ENCODE measurements at places on chromosomes 12 and 14.
A peak's percentile ranks its signal among the peaks of the same experiment; 100 is the strongest.

GRCh38 chr12:119842380-119842779 lies 34.7 kb downstream of the CIT start:
- no peak for DNase-seq

DNA sequence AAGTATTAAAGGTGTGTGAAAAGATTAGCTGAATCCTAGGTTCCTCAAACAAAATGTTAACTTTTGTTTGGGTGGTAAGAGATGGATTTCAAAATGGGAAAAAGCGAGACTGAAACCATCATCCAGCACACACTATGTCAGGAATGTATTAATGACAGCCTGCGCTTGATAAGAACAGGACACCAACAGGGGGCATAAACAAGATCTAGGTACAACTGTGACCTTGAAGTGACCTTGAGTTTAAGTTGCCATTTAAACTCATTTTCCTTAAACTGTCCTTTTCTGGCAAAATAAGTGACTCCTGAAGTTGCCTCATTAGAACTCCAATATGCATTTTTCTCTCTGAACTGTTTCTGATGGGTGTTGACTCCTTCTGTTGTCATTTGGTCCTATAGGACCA lies 17.1 kb downstream of the PRKCH start:
- no peak for DNase-seq

DNA sequence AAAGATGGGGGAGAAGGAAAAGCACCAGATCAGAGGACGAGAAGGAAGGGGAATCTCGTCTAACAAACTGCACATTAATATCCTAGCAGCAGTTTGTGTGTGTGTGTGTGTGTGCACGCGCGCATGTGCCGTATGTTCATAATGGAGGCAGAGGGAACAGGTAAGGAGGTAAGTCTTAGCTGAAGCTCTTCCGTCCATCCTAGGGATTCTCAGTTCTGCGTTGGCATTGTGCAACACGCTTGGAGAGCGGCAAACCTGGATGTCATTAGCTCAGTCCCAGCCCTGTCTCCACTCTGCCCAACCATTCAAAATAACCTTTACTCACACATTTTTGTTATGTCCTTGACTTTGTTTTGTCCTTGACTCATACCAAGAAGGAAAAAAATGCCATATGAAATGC lies 1.6 kb upstream of the C1R start:
- DNase-seq, result no peak

GRCh38 chr14:56331592-56332216 lies 213.5 kb downstream of the PELI2 start:
- DNase-seq, result no peak

DNA sequence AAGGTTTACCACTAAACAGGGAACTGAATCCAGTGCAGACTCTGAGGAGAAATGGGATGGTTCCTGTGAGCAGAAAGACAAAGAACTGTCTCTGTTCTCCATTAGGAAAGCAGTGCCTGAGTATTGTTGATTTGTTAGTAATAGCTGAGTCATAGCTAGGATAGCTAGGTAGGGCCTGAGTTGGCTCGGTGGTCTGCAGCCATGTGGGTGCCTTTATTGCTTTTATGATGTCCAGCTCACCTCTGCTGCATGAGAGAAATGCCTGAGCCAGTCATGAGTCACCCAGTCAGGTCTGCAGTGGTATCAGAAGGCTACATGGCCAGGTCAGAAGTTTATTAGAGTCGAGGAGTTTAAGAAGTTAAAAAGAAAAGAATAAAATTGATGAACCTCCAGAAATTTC lies 24.2 kb downstream of the TRHDE start:
- DNase-seq, result no peak

DNA sequence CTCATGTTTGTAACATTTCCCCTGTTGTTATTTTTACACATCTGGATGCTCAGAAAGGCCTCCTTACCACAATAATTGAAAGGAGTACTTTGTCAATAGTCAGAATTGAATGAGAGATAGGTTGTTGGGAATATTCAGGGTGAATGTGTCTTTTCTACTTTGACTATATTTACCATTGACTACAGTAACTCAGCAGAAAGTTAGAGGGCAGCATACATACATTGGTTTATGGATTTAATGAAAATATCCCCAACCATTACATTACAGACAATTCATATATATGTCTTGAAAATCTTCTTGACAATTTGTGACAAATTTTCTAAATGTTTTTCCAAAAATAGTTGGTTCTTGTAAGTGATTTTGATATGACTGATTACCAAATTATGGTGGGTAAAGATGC lies 97.7 kb downstream of the NTS start:
- DNase-seq, result no peak

- DNase-seq, result no peak
These were observed 4.8 kb downstream of the ITGA7 start for GRCh38 chr12:55702861-55703260.

DNA sequence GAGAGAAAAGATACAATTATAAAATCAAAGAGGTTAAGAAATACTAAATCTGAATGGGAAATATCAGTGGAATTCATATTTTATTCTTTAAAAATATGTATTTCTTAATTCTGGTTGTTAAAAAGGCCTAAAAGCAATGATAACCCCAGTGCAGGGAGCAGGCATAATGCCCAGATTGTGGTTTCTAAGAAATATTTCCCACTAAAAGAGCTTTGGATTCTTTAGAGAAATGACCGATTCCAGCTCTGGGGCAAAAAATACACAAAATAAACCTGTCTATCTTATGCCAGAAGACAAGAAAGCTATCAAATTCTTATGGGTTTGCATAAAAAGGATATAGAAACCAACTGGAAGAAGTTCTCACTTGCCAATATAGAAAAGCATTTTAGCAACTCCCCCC lies 71.6 kb downstream of the PDE6H start:
- DNase-seq, result no peak

DNA sequence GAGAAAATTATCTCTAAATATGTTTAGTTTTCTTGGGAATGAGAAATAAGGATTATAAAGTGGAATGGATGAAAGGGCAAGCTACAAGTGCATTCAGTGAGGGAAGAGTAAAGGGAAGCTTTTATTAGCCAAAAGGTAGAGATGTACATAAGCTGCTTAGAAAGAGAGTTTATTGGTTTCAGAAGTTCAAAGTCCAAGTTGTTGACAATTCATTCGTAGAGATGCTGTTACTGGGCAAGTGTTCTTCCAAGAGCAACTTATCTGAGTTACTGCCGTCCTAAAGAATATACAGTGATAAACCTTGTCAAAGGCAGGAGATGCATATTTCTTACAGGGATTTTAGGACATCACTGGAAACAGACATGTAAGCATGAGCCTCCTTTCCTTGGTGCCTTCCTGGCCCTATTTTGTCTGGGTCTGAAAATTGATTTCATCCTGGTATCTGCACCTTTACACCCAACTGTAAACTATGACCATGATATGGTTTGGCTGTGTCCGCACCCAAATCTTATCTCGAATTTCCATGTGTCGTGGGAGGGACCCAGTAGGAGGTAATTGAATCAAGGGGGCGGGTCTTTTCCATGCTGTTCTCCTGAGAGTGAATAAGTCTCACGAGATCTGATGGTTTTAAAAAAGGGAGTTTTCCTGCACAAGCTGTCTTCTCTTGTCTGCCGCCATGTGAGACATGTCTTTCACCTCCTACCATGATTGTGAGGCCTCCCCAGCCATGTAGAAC lies 46.8 kb downstream of the TRMT5 start:
- no peak for DNase-seq

GRCh38 chr14:68794130-68794850 lies 1.4 kb upstream of the ZFP36L1 start:
- peak; percentile 89 for DNase-seq

GRCh38 chr12:55718624-55719275 lies 1.4 kb upstream of the RDH5 start:
- DNase-seq, result peak; percentile 61

GRCh38 chr12:64044191-64044590 lies 177.9 kb downstream of the KICS2 start:
- no peak for DNase-seq

DNA sequence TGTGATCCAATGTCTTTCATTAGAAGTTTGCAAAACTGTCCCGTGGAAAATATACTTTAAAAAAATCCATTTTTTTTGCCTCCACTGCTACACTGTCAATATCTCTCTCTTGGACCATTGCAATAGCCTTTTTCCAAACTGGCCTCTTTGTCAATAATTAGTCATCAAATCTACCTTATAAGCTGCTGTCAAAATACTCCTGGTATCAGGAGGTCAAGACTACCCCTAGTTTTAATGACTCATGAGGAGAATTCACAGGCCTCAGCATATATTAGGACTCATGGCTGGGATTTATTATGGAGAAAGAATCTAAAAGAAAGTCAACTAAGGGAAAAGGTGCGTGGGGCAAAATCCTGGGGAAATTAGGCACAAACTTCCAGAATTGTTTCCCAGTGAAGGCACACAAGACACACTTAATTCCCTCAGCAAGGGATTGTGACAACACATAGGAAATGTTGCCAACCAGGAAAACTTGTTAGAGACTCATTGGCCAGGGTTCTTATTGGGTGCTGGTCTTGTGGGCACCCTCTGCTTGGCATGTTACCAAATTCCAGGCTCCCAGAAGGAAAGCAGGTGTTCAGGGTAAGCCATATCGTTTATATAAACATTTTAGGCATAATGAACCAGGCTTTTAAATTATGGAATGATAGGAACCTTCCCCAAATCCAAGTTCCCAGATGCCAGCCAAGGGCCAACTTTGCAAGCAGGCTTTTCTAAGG lies 56.1 kb downstream of the TMEM117 start:
- DNase-seq, result no peak

GRCh38 chr12:53123578-53124351 lies 20.5 kb downstream of the SOAT2 start:
- no peak for DNase-seq

GRCh38 chr14:50542941-50543418 lies 10.6 kb upstream of the MAP4K5 start:
- no peak for DNase-seq

GRCh38 chr14:105065280-105066228 lies at the start of gene GPR132:
Gene GPR132, minus strand, starts transcription at chr14:105065430. Its CDS starts 10,010 bp downstream, at chr14:105055420.
- DNase-seq, result peak; percentile 70

DNA sequence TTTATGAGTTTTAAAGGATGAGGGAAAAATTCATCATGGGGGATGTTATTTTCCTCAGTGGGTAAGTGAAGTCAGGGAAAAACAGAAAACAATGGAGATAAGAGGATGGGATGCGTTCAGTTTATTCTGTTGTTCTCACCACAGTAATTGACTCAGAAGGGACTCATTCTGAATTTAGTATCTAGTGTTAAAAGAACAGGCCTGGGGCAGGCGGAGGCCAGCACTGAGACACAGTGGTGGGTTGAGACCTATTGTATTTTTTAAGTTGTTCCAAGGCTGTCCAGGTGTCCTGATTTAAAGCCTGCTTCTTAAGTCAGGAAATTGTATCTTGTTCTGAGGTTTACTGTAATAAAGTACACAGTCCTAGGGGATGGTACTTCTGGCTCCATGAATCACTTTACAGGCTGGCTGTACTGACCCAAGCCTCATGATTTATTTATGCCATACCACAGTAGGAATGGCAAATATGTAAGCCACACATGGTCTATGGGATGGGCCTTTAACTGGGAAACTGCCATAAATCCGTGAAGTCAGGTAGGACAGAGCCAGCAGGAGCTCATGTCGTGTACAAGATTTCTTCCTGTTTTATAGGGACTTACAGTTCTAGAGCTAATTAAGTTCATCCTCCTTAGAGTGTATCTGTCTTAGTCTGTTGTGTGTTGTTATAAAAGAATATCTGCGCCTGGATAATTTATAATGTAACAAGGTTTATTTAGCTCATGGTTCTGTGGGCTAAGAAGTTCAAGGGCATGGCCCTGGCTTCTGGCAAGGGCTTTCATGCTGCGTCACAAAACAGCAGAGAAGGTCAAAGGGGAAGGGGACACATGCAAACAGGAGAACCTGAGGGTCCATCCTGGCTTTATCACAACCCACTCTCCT lies 244.1 kb downstream of the FBXL14 start:
- no peak for DNase-seq

- DNase-seq, result no peak
These were observed 96.7 kb downstream of the SLC25A47 start for GRCh38 chr14:100419856-100420255.

DNA sequence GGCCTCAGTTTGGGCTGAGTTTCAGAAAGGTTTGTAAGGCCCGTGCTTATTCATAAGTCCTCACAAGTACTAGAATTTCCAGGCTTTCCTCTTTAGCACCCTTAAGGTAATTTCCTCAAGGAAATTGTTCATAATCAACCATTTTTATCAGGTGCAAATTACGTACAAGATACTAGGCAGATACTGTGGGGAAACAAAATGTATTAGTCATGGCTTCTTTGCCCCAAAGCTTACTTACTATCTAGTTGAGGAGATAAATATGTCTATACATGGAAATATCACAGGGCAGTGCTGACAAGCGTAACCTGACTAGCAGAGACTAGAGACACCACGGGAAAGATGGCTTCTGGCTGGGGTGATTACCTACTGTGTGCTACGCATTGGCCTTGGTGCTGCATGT lies 22.5 kb downstream of the MAX start:
- no peak for DNase-seq

DNA sequence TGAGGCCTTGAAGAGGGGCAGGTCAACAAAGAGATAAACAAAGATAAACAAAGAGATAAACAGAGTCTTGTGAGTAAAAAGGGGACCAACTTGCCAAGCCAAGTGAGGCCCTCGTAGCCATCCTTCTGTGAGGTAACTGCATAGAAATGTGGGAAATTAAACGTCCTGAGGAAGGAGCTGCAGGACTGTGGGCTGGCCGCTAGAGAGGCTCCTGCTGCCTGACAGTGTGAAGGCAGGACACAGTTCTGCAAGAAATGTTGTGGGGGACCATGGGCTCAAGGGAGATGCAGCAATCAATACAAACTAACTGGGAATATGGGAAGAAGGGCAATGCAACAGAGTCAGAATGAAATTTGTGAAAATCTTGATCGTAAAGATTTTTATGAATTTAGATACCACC lies 91.9 kb downstream of the SLC8A3 start:
- DNase-seq, result no peak

DNA sequence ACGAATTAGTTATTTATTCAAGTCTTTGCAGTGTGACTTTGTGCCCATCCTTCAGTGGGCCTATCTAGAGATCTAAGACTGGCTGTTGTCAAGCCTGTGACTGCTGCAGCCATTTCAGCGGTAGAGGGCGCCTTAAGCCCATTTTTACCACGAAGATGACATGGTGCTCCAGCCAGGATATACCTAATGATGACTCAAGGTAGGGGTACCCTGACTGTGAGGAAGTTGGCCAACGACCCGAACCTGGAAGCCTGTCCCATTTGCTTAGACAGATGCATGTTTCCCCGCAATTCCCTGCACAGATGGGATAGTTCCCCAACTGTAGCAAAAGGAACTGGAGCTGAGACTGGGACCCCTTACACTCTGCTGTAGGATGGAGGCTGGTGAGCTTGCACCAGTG lies 41.3 kb downstream of the RAB3IP start:
- no peak for DNase-seq
